Fibroblast of upper back skin (primary cell): ENCODE measurements at places on chromosomes 13 and 19.

DNA sequence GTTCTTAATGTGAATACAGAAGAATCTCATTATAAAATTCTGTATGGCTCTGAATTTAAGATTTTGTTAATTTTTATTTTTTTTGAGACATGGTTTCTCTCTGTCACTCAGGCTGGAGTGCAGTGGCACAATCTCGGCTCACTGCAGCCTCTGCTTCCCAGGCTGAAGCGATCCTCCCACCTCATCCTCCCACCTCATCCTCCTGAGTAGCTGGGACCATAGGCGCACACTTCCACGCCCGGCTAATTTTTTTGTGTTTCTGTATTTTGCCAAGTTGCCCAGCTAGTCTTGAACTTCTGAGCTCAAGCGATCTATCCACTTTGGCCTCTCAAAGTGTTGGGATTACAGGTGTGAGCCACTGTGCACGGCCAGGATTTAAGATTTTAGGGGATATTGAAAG is 14.3 kb downstream of the CYP2A7 start:
- no peak for DNase-seq

DNA sequence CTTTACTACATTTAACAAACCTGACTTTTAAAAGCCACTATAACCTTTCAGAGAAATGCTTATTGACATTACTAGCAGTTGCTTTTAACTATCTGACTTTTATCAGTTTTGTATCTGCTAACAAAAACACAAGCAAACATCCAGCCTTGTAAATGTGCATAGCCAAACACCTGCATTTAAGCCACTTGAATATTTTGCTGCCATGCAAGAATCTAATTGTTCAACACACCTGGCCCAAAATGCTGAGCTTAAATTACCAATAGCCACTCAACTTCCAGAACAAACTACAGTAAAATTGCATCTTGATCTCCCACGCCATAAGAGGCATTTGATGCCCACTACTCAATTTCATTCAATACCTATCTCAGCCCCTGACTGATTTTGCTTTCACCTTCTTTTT is 9.3 kb downstream of the ZIC5 start:
- DNase-seq: no peak

DNA sequence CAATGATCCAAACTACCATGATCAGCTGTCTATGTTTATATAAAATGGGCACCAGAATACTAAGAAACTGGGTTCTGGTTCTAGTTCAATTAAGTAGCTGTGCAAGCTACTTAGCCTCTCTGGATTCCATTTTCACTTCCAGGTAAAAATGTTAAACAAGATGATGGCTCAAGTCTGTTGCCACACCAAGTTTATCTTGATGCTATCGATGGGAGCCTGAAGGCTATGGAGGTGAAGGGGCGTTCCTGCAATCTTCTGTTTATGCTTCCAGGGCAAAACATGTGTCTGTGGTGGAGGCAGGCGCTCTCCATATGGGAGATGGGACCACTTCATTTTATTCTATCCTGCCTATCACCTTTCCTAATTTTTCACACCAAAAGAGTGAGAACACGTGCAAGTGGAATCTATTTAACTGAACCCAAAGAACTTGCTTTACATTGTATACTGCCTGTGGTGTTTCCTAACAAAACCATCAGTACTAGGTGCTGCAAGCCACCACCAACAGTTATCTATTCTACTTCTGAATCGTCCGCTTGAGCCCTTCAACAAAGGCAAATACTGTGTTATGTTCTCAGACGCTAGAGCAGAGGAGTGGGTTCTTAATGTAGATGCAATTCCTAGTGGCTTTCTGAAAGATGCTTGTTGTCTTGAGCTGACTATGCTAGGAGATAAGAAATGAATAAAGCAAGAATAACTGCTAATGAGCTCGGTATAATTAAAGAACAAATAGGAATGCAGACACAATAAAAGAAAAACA is 70.9 kb downstream of the DOCK9 start:
- DNase-seq: no peak

GRCh38 chr19:45952686-45953505 is 20.8 kb downstream of the NOVA2 start:
- peak; percentile 47 for DNase-seq

GRCh38 chr19:18480006-18480691 is 41.7 kb downstream of the ELL start:
- DNase-seq: peak; percentile 55

DNA sequence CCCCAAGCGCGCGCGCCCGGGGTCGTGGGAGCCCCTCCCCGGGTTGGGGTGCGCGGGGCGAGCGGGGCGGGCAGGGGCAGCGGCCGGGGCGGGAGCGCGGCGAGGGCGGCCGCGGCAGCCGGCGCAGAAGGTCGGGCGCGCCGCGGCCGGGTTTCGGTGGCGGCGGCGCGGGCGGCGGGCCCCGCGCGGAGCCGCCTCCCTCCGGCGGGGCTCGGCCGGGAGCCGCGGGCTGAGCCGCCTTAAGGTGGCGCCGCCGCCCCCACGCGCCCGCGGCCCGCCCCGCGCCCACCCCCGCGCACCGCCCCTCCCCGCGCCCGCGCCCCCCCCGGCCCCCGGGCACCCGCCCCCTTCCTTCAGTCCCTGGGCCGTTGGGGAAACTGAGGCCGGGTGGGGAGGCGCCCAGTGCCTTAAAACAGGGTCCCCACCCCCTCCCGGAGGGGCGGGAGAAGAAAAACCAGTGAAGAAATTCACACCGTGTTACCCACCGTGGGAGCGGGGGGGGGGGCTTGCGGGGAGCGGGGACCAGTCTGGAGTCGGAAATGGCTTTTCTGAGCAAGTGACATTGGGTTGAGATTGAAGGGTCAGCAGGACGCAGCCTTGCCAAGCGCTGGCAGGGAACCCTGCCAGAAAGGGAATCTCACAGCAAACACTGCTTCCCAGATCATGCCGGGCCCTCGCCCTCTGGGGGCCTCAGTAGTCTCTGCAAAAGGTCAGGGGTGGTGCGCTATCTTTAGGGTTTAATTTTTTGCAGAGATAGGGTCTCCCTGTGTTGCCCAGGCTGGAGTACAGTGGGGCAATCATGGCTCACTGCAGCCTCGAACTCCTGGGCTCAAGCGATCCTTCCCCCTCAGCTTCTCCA is at the start of gene TLE2:
Gene TLE2, minus strand, starts transcription at position 216 of the 859 bp plus-strand sequence. CDS start 376 bp downstream, outside the sequence.
- no peak for DNase-seq

- DNase-seq: no peak
Measured at GRCh38 chr19:5567970-5568407, 236 bp upstream of the TINCR start.

GRCh38 chr13:28744091-28744536 is 25.3 kb upstream of the SLC46A3 start:
- DNase-seq: peak; percentile 57

- no peak for DNase-seq
Measured at GRCh38 chr19:35223862-35224505, 4.6 kb downstream of the FAM187B start.

DNA sequence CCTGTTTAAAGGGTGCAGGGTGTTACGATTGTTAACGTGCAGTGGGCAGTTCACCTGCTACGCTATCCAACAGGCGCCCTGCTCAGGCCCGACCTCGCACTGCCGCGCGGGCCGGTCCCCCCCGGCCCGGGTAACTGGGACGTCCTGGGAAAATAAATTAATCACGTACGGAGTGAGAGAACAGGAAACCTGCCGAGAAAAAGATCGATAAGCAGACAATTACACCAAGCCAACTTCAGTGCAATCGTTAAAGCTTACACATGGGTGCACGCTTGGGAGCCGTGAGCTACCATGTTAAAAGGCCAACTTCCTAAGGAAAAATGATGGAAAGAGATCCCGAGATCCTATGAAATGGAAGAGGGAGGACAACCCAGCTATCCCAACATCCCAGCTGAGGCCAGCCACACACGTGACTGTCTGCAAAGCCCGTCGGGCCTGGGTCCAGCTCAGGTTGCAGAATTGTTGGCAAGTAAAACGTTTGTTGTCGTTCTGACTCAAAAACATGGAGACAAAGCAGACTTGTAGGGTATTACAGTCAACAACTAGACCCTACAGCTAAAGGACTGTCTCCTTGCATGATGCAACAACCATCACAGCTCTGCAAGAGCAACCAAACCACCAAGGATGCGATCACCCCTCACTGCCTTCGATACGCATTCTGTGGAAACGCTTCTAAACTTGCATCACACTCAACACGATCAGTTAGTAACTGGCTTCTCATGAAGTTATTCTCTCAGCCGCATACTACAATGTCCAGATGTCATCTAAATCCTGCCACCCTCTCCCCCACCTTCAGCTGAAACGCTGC is 741 bp upstream of the TUBGCP3 start:
- no peak for DNase-seq

DNA sequence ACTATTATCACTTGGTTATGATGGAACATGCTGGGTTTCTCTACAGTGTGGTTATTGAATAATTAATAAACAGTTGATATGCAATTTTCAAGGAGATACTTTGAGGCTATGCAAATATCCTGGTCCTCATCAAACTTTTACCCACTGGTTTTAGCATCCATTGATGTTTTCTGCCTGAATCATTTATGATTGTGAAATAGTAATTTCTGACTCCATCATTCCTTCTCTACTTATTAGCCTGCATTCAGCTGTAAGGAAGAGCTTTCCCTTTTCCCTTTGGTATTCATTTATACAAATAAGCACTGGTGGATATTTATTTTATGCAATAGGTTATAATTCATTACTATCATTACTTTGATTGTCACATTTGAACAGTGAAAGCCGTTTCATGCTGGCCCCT is 13.9 kb upstream of the DNAJC15 start:
- DNase-seq: peak; percentile 66

GRCh38 chr13:79724348-79725103 is 243.6 kb downstream of the NDFIP2 start:
- DNase-seq: no peak

DNA sequence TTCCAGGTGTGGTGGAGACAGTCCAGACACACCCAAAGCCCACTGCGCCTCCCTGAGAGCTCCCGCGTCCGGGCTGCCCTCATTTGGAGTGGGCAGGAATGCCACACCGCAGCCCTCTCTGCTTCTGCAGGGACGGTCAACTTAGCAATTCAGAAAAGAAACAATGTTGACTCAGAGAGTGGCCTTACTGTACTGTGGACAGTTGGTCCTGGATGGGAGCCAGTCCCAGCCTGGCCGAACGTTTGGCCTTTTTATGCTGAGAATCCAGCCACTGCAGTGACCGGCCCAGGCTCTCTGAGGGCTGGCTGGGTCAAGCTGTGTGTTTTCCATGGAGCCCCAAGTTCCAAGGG is 7.2 kb downstream of the GAS6 start:
- DNase-seq: no peak
